Right ventricle myocardium inferior (tissue), 1 donor: ENCODE measurements at places on chromosomes 5 and 9. TPM values are rescaled to one million over a fixed set of nuclear protein-coding genes. Genes with fewer than 3 reads are reported as not detected.

- DNase-seq = no peak
These were observed 58.5 kb downstream of the APTX start for GRCh38 chr9:32942755-32943460.

DNA sequence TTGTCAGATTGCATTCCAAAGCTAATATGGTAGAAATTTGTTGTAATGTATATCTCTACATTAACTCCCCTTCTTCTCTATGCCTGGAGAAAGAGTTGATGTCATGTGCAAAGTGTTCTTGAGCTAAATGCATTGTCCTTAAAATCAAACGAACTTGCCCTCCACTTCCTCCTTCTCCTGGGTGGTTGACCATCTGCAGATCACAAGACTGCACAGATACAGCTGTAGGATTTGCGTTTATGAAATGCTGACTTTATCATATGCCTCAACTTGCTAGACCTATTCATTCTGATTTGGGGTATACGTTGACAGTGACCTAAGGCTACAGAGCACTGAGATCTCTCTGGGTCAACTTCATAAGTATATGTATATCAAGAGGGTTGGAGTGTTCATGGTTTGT, 8.3 kb downstream of the TRIM32 start:
- DNase-seq = no peak

DNA sequence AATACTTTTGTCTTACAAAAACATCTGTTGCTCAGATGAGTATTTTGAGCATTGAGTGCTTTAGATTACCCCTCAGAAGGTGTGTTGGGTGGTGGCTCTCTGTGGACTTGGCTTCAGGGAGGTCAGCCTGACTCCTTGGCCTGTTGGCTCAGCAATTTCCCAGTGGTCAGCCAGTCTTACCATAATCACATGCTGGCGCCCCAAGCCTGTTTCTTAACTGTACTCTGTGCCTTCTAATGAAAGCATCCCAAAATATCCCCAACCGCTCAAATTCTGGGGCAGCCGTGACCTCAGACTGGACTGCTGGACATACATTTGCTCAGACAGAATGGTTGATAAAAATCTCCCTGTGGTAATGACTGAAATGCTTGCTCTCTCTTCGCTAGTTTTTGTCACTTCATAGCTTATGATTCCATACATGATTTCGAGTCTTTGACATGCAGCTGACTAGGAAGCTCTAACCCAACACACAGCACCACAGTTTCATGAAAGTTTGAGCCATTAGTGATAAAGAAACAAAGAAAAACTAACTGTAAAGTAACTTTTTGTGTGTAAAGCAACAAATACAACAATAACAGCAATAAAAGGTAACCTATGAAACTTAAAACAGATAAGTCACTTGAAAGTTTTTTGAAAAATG, 562.2 kb upstream of the MEF2C start:
- no peak for DNase-seq

Gene INSL6
- total RNA-seq = not detected

Gene GTF2H2
- total RNA-seq = 12.4 TPM

Gene PLPPR1
- total RNA-seq = not detected

Gene IL31RA
- not detected for total RNA-seq

Gene LARP1
- total RNA-seq = 147 TPM

Gene FRMD3
- total RNA-seq = 98.9 TPM
